ENCODE measurements at places on chromosomes 7 and 10.

DNA sequence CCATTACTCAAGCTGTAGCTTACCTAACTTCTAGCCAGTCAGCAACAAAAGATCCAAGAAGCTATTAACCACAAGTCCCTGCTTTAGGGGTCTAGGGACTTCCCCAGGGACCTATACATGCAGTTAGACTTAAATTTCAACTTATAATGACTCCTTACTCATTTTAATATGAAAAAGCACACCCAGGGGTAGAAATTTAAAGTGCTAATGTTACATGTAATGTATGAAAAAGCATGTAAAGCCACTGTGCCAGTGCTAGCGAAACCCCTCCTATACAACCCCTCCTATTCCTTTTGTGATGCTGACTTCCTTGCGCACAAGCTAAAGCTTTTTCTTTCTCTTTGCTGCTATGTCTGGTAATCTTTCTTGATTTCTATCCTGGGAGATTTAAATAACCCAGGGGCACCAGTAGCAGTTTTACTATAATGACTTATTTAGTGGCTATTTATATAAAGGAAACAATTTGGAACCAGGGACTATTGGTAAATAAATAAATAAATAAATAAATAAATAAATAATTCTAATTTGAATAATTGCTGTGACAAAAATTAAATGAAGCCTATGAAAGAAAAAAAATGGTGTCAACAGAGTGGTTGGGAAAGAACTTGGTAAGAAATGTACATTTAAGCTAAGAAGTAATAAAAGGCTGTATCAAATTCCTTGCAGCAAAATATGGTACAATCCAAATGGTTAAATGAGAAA, 110.5 kb upstream of the MAGI2 start:
- DNase-seq = no peak

- no peak for DNase-seq
These were observed 431.4 kb downstream of the DNAJB6 start for GRCh38 chr7:157768198-157768597.

GRCh38 chr7:98238976-98239375, 13.1 kb downstream of the TECPR1 start:
- no peak for DNase-seq

DNA sequence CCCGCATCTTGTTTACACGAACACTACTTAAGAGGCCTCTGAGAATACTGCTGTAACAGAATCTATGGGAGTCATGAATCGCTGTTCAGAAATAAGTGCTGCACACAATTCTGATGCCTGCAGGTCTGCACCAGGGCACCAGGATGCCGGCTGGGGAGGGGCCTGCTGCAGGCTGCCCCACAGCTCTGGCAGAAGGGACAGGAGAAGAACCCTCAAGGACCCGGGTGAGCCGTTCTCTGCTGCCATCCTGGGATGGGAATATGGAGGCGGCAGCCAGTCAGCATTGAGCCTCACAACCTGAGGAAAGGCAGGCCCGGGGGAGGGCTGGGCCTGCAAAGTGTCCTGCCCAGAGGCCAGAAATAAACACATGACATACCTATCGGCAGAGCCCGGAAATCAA, 11.2 kb downstream of the TUBGCP2 start:
- no peak for DNase-seq

DNA sequence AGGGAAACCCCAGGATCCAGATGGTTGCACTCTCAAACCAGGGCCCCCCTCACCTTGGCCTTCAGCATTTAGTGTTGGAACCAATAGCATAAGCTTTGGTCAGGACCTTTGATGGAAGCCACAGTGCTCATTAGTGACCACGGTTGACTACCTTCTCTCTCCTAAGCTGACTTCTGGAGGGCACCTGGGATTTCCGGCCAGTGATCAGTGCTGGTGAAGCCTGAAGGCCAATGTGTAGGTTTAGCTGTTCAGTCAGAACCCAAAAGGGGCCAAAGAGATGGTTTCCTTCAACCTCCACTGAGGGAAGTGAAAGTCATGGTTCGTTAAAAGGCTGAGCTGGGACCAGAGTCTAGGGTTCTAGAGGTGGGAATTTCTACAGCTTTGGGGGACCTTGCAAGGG, 46.4 kb downstream of the TCF7L2 start:
- no peak for DNase-seq

- no peak for DNase-seq
These were observed 160.9 kb downstream of the OAT start for GRCh38 chr10:124257781-124258180.

GRCh38 chr7:137363683-137364082, 20.1 kb upstream of the PTN start:
- no peak for DNase-seq

DNA sequence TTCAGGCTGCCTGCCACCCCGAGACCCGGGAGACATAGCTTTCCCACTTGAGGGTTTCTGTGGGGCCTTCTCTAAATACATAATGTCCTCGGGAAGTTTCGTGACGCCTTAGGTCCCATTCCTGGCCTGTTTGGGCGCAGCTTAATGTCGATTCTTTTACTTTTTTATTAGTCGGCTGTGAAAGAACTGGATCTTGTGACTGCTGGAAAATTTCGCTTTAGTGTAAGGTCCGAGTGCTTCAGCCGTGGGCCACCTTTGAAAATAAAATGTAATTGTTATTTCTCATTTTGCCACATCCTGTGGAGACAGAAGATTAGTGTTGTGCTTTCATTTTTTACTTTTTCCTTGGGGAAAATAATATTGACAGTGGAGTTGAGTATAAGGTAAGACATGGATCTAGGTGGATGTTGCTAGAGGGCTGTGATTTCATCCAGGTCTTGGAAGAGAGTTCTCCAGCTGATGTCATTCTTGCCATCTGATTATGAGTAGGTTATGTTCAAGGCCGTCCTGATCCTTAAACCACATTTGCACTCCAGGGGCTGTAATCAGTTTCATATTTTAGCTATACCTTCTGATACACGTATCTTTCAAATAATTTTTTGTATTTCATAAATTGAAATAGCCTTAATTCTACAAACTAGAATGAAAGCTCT, 830 bp downstream of the RAB18 start:
- no peak for DNase-seq

DNA sequence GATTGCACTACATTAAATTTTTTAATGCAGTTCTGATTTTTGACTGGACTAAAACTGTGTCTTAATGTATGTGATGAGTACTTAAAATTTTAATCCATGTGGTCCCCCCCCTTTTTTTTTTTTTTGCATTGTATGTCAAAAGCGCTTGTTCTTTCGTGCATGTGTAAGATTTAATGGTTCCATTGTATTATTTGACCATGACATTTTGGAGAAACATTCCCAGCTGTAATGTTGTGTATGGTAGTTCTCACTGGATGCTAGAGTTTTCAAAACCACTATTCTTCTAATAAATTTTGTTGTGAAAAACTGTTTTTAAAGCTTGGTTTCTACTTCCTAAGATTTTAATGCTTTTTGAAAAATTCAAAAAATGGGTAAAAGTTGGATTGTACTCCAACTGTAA, 132.0 kb downstream of the LCOR start:
- DNase-seq = no peak

- DNase-seq = no peak
These were observed 33.7 kb downstream of the DNAJC12 start for GRCh38 chr10:67804395-67804678.

GRCh38 chr7:3165681-3166580, 122.3 kb upstream of the CARD11 start:
- no peak for DNase-seq

GRCh38 chr7:85734823-85735222, 548.0 kb upstream of the SEMA3D start:
- DNase-seq = no peak

DNA sequence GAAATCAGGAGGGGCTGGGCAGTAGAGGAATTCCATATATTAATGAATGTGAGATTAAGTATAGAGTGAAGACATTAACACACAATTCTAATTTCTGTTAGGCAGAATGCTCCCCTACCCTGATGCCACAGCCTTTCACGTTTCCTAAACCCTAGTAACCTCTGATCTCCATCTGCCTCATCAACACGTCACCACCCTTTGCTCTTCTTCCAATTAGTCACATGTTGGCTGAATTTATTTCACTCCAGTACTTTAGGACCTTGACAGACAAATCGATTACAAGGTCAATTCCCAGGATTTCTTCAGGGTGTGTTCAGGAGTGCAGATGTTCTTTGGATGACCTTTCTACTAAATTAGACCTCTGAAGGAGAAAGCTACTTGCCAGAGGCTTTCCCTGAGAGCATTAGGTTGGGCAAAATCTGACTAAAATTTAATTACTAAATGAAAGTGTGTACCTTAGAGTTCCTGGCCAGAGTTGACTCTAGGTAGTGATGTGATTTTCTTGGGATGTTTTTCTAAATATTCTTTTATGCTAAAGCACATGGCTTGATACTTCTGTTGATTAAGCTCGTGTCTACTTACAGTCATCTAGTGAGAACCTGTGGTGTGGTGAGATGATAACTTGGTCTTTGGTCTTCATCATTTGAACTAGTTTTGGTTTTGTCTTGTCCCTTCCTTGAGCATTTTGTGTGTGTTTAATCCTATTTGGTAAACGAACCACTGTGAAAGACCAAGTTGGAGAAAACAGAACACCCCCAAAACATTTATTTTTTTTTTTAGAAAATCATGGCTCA, 12.7 kb downstream of the AGR2 start:
- no peak for DNase-seq
